ENCODE measurements at places on chromosomes 3 and 15. TPM values are rescaled to one million over a fixed set of nuclear protein-coding genes. Genes with fewer than 3 reads are reported as not detected.

GRCh38 chr15:59282515-59283337, 76.1 kb downstream of the LDHAL6B start:
- no peak overlapping the region for H3K4me3 ChIP-seq
- H3K36me3 ChIP-seq, result no peaks in the 10 kb centered on the region
- H3K27me3 ChIP-seq, result no peaks in the 10 kb centered on the region
- H3K4me1 ChIP-seq, result no peaks in the 10 kb centered on the region
- no peak for DNase-seq
- H3K27ac ChIP-seq, result no peak overlapping the region

GRCh38 chr3:135499426-135499825, 466.1 kb upstream of the PPP2R3A start:
- no peak overlapping the region for H3K4me3 ChIP-seq
- DNase-seq, result no peak
- no peaks in the 10 kb centered on the region for H3K4me1 ChIP-seq
- no peaks in the 10 kb centered on the region for H3K27me3 ChIP-seq
- no peaks in the 10 kb centered on the region for H3K36me3 ChIP-seq
- no peak overlapping the region for H3K27ac ChIP-seq

GRCh38 chr3:5080779-5081550, 41.1 kb upstream of the ARL8B start:
- H3K36me3 ChIP-seq, result no peaks in the 10 kb centered on the region
- no peak overlapping the region for H3K4me3 ChIP-seq
- H3K27me3 ChIP-seq, result no peaks in the 10 kb centered on the region
- H3K4me1 ChIP-seq, result no peaks in the 10 kb centered on the region
- DNase-seq, result no peak

Gene SOX2
- total RNA-seq, result under 0.01 TPM

Gene SENP7
- total RNA-seq, result 26.6 TPM

Gene IL16
- 40.5 TPM for total RNA-seq

Measured in breast epithelium (tissue), 4 donors.